ENCODE measurements at places on chromosomes 16 and 17.

DNA sequence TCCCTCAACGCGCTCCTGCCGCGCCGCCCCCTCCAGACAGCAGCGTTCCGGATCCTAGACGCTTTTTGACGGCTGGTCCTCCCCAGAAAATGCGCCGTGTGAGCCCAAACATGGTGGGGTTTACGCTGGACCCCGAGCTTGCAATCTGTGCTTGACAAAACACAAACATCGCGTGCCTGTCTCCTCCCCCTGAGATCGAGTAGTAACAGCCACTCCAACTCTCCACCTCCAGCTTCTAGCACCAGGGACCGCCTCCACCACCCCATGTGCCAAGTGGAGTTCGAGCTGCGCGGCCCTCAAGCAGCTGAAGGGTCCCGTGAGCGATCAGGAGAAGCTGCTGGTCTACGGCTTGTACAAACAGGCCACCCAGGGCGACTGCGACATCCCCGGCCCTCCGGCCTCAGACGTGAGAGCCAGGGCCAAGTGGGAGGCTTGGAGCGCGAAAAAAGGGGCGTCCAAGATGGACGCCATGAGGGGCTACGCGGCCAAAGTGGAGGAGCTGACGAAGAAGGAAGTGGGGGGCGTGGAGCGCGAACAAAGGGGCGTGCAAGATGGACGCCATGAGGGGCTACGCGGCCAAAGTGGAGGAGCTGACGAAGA, 656 bp upstream of the GEMIN4 start:
- DNase-seq: no peak

DNA sequence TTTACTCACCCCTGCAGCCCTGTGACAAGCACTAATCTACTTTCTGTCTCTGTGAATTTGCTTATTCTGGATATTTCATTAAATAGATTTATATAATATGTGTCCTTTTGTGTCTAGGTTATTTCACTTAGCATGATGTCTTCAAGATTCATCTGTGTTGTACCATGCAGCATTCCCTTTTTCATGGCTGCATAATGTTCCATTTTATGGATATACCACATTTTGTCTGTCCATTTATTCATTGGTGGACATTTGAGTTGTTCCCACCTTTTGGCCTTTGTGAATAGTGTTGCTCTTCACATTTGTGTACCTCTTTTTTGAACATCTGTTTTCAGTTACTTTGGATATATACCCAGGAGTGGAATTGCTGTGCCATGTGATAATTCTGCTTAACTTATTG, 110.3 kb downstream of the ELAC2 start:
- no peak for DNase-seq

DNA sequence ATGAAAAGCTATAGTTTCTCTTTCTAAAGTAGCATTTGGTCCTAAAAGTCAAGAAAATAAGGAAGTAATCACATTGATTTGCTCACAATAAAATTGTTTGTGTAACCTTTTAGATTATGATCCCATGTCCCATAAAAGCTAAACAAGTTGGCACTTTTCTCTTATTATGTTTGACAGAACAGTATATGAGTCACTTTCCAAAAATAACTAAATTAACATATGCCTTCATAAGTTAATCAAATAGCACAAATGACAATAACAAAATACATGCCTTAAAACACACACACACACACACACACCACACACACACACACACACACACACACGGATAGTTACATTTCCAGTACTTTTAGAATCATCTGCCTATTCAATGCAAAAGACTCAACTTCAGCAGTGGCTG, 2.8 kb downstream of the MED13 start:
- DNase-seq: no peak

- no peak for DNase-seq
These were observed 48.3 kb upstream of the ERN1 start for GRCh38 chr17:64178011-64178825.

DNA sequence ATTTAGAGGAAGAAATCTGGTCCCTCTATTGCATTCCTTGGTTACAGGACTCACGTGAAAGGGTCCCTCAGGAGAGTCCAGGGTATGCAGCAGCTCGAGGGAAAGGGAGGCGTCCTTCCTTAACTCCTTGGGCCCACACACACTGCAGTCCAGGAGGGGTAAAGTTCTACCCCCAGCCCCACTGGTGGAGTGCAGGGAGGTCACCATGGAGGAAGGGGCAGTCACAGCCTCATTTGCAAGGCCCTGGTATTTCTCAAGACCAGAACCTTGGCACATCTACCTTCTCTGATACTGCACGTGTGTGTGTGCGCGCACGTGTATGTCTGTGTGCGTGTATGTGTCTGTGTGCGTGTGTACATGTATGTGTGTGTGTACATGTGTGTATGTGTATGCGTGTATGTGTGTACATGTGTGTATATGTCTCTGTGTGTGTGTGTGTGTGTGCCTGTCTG, 11.1 kb downstream of the HIC1 start:
- no peak for DNase-seq

DNA sequence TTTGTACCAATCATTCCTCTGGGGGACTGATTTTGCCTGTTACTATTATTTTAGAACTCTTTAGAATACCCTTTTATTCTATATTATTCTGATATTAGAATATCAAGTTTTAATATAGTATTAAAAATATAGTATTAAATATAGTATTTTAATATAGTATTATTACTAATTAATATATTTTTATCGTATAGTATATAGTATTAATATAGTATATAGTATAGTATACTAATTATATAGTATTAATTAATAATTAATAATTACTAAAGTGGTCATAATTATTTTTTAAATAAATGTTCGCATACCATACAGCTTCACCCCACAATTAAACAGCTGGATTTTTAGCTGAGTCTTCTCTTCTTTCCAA, 73.3 kb downstream of the GNAO1 start:
- DNase-seq: no peak

DNA sequence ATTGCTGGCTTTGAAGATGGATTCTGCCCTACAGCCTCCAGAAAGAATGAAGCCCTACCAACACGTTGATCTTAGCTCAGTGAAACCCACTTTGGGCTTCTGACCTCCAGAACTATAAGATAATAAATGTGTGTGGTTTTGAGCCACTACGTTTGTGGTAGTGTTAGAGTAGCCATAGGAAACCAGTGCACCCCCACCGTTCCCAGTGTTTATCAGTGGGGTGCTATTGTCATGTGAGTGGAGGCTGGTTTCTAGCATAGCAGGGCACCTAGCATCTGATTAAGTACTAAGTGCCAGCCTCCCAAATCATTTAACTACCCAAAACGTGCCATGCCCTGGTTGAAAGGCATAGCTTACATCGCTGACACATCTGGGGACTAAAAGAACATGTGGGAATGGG, 423.9 kb downstream of the UTP18 start:
- no peak for DNase-seq

DNA sequence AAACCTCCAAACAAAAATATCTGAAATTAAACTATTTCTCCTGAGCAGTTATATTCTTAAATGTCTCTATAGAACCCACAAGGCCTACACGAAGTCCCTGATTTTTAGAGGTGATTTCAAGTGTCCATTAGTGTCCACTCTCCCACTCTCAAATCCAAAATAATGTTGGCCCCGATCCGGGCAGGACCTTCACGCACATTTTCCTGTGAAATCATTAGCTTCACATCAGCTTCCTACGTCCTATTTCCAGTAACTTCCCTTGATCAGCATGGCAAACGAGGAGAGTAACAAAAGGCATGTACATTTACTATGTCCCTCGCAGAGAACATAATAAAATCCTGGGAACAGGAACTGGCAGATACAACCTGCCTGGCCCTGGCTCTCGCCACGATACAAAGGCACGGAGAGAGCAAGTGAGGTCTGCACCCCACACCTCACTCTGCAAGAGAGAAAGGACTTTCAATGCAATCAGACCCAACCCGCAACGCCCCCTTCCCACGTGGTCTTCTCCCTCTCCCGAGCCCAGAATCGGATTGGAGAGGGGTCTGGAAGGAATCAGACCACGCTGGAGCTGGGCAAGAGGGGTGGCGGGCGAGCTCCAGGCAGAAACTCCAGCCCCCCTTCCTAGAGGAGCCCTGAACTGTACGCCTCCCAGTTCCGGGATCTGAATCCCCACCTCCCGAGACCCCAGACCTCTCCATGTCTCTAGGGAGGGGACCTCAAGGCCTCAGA, 17.5 kb upstream of the C17orf78 start:
- peak; percentile 4 for DNase-seq

- no peak for DNase-seq
These were observed 11.3 kb downstream of the KANSL1 start for GRCh38 chr17:46181940-46182339.

DNA sequence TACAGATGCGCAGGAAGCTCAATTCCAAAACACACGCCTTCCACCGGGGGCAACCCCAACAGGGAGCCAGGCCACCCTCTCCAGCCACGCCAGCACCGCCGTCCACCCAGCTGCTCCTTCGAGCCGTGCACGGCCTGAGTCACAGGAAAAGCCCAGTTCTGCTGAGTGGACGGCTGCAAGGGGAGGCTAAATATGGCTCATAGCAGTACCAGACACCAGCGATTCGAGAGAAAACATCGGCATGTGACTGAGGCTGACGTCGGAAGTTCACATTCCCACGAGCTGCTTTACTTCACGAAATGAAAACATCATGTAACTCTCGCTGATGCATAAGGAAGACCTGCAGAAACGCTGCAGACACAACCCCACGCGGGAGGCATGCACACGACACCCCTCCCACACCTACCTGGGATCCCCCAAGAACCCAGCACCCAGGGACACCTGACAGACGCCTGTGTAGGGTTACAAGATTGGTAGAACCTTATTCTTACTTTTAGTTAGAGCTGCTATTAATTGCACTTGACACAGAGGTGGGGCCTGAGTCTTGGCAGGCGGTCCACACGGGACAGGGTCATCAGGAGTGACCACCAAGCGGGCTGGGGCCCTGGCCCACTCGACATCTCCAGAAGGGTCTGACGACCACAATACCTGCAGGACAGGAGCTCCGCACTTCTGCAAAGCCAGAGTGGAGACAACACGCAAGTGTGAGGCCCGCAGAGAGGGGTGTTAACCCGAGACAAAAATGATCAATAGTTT, 116.8 kb downstream of the ANKRD11 start:
- DNase-seq: no peak

GRCh38 chr17:13596241-13596923, 5.3 kb downstream of the HS3ST3A1 start:
- no peak for DNase-seq

- no peak for DNase-seq
These were observed 439.0 kb downstream of the UTP18 start for GRCh38 chr17:51699303-51699702.

DNA sequence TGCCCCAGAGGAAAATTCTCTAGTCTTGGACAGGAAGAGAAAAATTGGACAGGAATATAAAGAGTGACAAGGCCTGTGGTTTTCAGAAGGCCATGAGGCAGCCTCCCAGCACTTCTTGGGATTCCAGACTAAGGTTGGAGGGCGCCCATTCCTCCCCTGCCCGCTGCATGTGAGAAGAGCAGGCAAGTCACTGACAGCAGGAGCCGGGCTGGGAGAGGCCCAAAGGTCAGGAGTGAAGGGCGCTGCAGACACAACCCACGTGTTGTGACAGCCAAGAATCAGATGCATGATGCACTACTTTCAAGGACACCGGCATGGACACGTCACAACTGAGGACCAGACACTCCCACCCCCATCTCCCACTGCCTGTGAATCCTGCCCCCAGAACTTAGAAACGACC, 256.7 kb downstream of the CBLN1 start:
- no peak for DNase-seq

DNA sequence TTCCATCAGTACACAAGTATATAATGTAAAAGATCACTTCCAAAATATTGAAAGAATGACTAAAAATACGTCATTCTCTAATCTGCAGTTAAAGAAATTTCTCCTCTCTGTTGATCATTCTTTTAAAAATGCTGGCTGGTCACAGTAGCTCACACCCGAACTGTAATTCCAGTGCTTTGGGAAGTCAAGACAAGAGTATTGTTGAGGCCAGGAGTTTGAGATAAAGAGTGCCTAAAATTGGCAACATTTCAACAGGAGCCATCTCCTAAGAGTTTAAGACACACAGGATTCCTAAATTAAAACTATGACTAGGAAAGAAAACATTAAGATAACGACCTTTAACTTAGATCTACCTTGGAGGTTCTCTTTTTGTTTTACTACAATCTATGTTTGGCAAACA, 4.5 kb upstream of the USP32 start:
- DNase-seq: no peak

- DNase-seq: no peak
These were observed 826 bp upstream of the MPO start for GRCh38 chr17:58281511-58282011.

DNA sequence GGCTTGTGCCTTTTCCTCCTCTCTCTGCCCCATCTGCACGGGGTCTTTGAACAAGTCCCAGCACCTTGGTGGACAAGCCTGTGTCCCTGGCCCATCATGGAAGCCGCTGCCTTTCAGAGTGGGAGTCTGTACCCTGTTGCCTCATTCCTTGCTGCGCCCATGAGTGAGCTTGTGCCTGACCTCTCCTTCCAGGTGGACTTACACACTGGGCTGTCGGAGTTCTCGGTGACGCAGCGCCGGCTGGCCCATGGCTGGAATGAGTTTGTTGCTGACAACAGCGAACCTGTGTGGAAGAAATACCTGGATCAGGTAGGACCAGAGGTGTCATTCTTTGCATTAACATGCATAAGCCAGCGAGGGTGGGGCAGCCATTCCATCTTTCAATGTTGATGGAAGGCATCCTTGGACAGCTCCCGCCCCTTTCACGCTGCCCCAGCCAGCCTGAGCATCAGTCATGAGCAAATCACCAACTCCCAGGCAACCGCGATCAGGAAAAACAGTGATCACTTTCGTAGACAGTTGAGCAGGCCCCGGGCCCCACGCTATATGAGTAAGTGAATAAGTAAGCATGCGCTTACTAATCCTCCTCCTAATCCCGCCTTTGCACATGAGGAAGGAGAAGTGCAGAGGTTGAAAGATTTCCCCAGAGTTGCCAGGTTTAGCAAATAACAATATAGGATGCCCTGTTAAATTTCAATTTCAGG, 36.8 kb downstream of the ATP2C2 start:
- no peak for DNase-seq

GRCh38 chr17:73870068-73870467, 225.8 kb upstream of the SDK2 start:
- DNase-seq: no peak

DNA sequence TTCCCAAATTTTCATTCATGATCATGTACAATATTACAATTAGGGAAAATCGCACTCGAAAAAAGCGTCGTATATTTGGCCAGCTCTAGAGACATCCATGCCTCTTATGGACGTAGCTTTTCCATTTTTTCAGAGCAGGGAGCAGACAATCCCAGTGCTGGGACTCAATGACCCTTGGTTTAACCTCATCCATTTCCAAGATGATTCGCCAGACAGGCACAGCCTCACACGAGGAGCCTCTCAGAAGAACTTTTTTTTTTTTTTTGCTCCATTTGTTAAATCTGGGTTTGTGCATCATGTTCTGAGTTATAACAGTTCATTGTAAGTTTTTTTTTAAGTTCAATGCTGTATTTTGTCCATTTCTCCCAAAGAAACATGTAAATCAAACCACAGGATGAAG, 92.1 kb downstream of the ZDHHC7 start:
- DNase-seq: no peak
